SK-N-SH treated with all-trans-retinoic acid at 6 μM for 48 hours (cell line): ENCODE measurements at places on chromosomes 1 and 21.
A peak's percentile ranks its signal among the peaks of the same experiment; 100 is the strongest.

- no peak for ATAC-seq
Measured at GRCh38 chr1:90781534-90781933, 64.4 kb upstream of the BARHL2 start.

DNA sequence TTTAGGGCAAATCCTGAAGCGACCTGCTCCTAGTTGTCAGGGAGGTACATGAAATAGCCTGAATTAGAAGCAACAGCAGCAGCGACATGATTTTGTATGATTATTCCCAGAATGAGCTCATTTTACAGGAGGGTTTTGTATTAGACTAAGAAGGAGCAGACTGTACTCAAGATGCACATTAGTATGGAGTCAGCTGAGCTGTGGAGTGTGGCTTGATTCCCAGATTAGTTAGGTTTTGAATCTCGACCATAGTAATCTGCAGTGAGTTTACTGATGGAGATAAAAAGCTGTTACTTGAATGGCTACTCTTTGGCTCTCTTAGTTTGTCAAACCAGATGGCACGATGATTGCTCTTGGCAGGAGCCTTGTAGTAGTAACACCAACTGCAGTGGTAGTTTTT is 143.1 kb downstream of the PHTF1 start:
- ATAC-seq = peak; percentile 70

DNA sequence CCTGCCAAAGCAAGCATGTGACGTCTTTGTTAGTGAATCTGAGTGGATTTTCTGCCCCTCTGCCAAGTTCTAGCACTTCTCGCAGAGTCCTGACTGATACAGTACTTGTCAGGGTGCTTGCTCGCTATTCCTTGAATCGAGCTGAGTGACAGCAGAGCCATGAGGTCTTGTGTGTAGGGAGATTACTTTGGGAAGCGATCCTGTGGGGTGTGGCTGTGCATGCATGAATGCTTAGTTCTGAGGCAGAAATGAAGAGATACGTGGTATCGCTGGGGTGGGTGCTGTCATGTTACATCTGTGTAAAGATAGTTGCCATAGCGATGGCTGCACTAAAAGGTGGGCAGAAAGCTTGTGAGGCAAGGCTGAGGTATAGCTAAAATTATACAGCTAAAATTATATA is 19.3 kb upstream of the DNAJC28 start:
- no peak for ATAC-seq

DNA sequence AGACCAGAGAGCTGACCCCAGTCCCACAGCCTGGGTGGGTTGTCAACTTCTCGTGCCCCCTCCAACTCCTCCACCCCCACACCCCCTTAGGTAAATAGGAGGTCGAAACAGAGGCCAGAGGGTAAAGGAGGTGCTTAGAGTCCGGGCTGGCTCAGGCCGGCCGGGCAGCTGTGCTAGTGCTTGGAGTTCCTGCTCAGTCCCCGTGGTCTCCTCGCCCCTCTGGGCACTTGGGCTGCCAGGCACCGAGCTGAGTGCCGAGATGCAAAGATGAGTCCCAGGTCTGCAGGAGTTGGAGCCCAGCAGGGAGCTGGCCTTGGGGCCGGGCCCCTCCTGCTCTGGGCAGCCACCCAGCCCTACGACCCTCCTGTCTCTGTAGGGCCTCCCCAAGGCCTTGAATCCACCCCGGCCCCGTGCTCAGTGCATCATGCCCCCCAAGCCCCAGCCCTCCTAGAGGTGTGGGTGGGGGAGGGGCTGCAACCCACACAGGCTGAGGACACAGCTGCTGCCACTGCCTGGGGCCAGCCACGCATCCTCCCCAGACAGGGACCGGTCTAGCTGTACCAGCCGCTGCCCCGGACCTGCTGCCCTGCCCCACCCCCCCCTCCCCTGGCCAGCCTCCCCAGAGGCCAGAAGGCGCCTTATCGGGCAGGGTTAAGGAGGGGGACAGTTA is 1.9 kb downstream of the SMIM1 start:
- no peak for ATAC-seq

DNA sequence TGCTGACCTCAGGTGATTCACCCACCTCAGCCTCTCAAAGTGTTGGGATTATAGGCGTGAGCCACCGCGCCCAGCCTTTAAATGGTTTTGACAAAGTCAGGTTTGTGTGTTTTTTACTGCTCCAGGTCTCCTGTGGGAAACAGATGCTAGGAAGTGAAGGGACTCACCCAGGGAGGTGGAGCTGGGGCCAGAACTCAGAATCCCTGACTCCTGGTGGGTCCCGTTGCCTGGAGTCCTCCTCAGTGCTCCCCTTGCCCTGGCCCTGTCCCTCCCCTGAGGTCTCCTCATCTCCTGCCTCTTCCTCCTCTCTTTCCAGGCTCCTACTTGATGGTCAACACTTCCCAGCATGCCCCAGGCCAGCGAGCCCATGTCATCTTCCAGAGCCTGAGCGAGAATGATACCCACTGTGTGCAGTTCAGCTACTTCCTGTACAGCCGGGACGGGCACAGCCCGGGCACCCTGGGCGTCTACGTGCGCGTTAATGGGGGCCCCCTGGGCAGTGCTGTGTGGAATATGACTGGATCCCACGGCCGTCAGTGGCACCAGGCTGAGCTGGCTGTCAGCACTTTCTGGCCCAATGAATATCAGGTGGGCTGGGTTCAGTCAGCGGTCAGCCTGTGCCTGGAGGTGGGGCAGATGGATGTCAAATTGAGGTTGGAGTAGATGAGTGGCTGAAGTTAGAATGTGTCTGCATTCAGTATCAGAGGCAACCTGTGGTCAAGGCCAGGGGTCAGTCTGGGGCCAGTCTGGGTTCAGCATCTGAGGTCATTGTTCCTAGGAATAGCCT is 22.1 kb downstream of the PTPRU start:
- no peak for ATAC-seq

DNA sequence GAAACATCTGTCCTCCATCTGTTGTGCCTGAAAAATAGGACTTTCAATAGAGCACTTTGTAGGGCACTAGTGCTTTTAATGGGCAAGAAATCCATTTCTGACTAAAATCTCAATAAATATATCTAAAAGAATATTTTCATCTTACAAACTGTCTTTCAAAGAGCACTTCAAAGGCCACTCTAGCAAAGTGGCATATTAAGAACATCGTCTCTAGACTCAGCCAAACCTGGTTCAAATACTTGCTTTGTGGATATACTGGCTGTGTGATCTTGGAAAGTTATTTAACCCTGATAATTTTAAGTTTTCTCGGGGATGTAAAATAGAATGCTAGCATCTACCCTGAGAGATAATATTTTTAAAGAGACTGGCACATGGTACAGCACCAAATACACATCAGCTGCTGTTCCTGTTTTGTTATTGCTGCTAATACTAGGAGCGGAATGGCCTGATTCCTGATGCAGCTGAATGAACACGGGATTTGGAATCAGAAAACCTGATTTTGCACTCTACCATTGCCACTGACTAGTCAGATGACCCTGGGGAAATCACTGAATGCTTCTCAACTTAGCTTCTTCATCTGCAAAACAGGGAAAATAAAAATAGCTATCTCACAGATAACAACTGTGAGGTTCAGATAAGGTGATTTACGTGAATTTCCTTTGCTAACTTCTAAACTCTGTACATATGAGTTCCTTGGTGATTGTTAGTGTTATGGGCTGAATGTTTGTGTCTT is 25.2 kb upstream of the LRRC8C start:
- no peak for ATAC-seq

DNA sequence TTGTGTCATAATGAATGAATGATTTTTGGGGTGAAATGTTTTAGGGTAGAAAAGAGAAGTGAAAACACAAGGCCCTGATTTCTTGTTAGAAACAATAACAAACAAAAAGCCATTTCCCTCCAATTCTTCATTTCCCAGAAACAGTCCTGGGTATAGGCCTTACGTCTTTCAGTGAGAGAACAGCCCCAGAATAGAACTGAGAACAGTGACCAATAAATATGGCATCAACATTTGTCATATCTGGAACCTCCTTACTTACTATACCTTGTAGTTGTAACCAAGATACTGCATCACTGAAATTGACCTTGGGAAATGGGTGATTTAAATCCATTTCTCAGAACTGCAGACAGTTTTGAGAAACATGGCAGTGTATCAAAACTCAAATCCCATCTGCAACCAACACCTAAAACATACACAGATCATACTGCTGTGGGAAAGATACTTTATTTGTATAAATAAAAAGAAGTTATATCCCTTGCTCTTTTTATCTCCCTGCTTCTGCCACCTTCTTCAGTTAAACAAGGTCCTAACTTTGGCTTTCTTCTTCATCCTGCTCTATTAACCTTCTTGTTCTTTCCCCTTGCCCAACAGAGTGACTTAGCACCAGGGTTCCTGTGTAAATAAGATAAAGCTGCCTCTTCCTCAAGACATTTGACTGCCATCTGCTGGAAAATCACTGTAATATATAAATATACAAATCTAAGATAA is 19.5 kb downstream of the XKR8 start:
- peak; percentile 87 for ATAC-seq

DNA sequence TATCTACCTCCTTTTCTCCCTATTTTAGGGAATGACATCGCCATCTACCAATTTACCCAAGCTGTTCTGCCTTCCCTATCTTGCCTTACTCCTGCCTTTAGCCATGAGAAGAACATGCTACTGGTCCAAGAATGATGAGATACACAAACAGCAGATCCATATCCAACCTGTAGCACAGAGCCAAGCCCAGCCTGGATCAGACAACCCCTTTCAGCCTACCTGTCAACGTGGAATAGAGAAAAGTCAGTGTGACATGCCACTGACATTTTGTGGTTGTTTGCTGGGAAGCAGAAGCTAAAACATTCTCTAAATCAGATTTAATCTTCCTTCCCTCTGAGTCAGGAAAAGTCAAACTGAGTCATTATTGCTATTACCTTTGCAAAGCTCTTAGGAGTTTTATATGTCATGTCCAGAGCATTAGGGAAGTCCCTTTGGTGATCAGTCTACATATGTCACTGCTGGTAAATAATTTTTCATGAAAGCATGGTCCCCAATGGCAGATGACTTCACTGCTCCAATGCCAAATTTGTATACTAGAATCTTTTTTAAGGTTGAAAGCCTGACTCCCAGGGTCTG is 143.1 kb downstream of the TPR start:
- no peak for ATAC-seq

DNA sequence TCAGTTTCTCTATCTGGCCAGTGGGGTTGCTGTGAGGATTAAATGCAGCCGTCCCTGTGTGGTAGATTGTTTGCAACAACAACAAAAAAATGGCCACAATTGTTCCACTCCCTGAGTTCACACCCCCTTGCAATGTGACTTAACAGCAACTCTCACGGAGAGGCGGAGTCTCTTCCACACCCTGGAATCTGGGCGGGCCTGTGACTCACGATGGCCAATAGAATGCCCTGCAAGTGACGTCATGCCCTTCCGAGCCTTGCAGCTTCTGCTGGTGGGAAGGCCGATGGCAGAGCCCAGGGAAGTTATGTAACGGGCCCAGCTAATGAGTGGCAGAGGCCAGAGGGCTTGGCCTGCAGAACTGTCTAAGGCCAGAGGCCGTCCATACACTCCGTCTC is 87.9 kb downstream of the RIPK4 start:
- peak; percentile 98 for ATAC-seq

- ATAC-seq = no peak
Measured at GRCh38 chr1:64318428-64318827, 115.0 kb downstream of the UBE2U start.

GRCh38 chr1:110017792-110018191 is 16.6 kb upstream of the STRIP1 start:
- ATAC-seq = no peak

DNA sequence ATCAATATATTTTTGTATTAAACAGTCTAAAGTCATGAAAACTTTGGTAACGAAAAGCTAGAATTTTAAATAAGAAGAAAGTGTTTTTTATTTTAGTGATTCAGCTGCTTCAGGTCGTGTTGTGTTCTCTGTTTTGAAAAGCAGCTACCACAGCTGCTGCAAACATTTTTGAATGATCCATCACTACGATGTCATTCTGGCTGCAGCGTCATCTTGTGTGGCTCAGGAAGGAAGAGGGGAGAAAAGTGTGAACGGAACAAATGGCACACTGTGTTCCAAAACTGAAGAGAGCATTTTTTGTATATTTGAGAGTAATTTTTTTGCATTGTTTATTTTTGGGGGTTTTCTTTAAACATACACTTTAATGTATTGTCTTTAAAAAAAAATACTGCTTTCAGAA is 323.0 kb upstream of the ADGRL2 start:
- ATAC-seq = no peak

GRCh38 chr1:106571109-106571508 is 485.4 kb upstream of the PRMT6 start:
- no peak for ATAC-seq

DNA sequence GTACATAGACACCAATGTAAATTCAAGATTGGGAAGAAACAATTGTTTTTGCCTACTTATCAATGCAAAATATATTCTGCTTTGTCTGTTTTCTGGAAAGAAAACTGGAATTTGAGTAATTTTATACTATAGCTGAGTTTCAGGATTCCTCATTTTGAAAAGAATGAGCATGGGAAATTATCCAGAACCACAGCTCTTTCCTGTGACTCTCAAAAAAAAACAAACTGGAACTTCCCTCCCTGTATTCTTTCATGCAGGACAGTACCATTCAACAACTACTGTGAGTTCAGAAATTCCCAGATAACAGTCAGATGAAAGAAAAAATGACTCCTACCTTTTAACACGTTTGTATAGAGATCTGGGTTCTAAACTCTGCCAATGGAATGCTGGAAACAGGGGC is 372.4 kb downstream of the TGFB2 start:
- 0 out of 3 replicates have a peak, but pooled peaks have one; percentile 41 for ATAC-seq

DNA sequence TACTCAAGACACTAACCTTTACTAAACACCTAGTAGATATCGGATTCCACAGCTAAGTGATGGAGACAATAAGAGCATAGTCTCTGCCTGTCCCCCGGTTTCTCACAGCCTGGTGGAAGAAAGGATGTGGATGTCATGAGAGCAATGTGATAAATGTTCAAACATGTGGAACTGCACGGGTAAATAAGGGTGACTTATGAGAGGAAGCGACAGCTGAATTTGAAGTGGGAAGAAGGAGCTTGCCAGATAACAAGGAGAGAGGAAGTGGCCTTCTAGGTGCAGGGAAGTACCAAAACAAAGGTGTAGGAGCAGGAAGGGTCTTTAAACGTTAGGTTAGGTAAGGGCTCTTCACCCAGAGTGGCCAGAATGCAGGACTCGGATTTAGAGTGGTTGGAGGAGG is 178.6 kb upstream of the NRIP1 start:
- no peak for ATAC-seq

- peak; percentile 28 for ATAC-seq
Measured at GRCh38 chr1:116365857-116366256, 7.2 kb upstream of the ATP1A1 start.

DNA sequence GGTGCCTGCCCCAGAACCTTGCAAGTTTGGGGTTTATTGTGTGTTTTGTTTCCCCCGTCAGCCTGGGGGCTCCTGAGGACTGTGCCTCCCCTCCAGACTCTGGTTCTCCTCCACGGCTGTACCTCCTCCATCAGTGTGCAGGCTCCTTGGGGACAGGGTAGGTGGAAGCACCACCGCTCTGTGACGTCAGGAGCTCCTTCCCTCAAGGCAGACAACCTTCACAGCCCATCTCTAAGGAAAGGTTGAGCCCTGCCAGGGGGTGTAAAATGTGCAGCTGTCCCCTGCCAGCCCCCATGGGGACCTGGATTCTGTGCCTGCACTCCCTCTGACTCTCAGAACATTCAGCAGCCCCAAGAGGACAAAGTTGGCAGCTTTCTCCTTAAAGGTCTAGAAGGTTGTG is 465 bp upstream of the HSPB7 start:
- ATAC-seq = peak; percentile 22
